Activated gamma-delta T cell treated with anti-CD3 and anti-CD28 coated beads, Interleukin-2, amount 50 U/mL, for 16 hours (primary cell): ENCODE measurements at places on chromosomes 2 and 18.

- peak; percentile 69 for DNase-seq
These were observed 8.5 kb downstream of the HES6 start for GRCh38 chr2:238231251-238231793.

DNA sequence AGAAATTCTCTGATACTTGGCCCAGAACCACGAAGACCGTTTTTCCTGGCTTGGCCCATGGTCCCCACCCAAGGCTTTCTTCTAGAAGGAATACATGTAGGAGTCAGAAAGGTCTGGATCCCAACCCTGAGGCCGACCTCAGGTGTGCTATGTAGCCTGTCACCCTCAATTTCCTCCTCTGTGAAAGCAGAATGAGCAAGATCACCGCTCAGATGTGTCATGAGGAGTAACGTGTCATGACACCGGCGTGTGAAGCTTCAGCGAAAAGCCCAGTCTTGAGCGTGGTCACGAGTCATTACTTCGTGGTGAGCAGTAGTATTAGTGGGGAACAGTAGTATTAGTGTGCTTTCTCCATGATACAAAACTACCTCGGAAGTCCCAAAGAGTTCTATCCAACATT is 103.4 kb downstream of the ALPK2 start:
- no peak for DNase-seq

GRCh38 chr2:10790228-10790973 is 22.2 kb downstream of the PDIA6 start:
- no peak for DNase-seq

DNA sequence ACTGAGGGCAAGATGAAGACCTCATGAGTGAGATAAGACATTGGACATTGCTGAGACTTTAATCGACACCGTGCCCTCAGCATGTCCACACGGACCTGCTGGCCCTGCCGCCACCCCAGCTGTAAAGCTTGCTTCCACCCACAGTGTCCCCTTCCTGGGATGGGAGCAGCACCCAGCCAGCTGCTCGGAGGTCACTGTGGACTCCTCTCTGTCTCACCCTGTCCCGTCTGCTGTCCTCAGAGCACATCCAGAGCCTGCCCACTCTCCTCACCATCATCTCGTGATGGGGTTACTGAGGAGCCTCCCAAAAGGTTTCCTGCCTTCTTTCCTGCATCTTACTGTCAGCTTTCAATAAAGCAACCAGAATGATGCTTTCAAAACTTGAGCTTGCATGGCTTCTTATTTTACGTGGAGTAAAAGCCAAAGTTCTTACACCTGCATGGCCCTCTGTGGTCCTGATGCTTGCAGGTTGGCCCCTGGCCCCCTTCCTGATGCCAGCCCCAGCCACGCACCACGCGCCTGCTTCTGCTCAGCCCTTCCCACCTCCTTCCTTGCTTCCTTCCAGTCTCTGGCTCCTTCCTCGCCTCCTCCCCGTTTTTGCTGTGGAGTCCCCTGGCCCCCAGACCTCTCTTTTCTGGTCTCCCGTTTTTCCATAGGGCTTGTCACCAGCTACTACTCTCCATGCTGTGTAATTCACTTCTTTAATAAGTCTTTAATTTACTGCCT is 67.0 kb downstream of the DGKD start:
- no peak for DNase-seq

DNA sequence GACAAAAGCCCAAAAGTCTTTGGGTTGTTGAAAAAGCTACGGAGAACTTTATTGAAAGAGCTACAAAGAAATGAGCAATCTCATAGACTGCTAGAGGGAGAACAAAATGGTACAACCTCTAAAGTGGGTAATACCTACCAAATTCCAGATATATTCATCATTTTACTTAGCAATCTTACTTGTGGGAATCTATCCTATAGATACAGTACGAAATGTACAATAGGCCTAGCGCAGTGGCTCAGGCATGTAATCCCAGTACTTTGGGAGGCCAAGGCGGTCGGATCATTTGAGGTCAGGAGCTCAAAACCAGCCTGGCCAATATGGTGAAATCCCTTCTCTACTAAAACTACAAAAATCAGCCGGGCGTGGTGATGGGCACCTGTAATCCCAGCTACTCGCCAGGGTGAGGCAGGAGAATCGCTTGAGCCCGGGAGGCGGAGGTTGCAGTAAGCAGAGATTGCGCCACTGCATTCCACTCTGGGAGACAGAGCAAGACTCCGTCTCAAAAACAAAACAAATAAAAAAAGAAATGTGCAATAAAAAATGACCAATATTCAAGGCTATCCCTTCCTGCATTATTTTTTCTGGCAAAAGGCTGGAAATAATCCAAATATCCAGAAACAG is 10.1 kb downstream of the EXOC6B start:
- DNase-seq: no peak

GRCh38 chr18:25351280-25351775 is 638 bp downstream of the ZNF521 start:
- DNase-seq: no peak
